ENCODE measurements at places on chromosomes 7 and 10.

DNA sequence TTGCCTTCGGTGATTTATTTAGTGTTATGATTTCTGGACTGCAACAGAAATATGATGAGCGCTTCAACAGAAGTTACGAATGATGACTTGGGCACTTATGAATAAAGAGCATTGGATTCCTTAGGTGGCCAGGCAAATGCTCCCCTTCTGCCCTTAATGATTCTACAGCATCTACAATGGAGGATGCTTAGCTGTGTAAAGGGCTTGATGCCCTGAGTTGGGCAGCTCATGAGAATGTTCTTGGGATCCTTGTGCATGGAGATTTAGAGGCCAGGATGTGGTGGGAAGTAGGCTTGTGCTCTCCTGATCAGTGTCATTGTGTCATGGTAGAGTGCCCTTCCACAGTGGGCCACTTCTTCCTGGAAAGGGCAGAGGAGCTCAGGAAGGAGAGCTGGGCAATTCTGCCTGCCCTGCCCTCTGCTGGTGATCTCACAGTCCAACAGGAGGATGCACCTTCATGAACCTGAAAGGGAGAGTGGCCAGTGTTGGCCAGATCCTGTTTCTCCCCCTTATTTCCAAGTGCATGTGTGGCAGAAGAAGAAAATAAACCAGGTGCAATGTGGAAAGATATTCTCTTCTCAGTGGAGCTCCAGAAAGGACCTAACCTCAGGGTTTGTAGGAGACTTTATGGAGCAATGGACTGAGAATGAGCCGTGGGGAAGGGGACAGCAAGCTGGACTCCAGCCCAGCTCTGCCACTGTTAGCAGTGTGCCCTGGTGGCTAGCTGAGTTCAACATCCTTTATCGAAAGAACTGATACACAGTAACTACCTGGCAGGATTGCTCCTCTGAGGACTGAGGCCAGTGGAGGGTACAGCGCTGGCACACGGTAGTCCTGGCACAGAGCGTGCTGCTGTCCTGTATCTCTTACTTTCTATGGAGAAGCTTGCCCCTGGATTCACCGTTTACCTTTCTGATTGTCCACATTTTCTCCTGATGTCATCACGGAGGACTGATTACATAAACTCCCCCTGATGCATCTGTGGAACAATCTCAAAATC, 182.9 kb downstream of the BMPER start:
- H3K27me3 ChIP-seq: no peaks in the 10 kb centered on the region
- H3K27ac ChIP-seq: no peak overlapping the region
- no peaks in the 10 kb centered on the region for H3K36me3 ChIP-seq

DNA sequence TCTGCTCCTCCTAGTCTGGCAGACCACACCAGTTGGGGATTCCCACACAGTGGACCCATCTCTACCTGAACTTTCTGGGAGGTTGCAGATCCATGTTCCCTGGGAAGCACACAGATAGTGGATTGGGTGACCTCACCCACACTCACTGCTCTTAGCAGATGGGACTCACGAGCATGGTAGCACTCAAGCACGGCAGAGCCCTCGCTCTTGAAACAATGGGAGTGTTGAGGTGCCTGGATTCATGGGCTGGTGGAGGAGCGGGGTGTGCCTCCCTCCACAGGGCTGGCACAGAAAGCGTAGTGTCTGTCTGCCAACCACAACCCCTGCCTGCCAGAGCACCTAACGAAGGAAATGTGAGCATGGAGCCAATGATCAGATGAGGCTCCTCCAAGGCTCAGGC, 568.0 kb downstream of the POM121L12 start:
- no peaks in the 10 kb centered on the region for H3K4me1 ChIP-seq
- no peaks in the 10 kb centered on the region for H3K36me3 ChIP-seq
- H3K27ac ChIP-seq: no peak overlapping the region
- H3K27me3 ChIP-seq: no peaks in the 10 kb centered on the region
- DNase-seq: no peak
- no peak overlapping the region for H3K4me3 ChIP-seq

DNA sequence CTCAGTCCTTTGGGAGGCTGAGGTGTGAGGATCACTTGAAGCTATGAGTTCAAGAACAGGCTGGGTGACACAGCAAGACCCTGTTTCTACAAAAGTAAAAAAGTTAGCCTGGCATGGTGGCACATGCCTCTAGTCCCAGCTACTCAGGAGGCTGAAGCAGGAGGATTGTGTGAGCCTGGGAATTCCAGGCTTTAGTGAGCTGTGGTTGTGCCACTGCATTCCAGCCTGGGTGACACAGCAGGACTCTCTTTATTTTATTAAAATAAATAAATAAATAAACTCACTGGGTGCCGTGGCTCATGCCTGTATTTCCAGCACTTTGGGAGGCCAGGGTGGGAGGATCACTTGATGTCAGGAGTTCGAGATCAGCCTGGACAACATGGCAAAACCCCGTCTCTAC, 607.9 kb downstream of the CALN1 start:
- no peaks in the 10 kb centered on the region for H3K36me3 ChIP-seq
- H3K27me3 ChIP-seq: no peaks in the 10 kb centered on the region
- no peak overlapping the region for H3K4me3 ChIP-seq
- no peaks in the 10 kb centered on the region for H3K4me1 ChIP-seq
- no peak for DNase-seq

DNA sequence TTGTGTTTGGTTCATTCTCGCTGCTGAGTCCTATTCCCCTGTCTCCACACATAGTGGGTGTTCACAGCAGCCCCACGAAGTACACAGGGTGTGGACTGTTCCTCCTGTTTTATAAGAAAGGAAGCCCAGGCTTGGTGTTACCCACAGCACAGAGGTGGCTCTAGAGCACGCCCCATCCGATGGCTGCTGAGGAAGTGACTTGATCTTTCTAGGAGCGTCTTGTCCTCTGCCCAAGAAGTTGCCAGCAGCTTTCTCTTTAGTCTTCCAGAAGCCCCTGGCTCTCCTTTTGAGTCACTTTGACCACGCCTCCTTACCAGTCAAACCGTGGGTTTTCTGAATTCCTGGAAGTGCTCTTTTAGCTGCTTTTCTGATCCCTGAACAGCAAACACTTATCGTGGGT, 94.0 kb downstream of the GRK5 start:
- H3K36me3 ChIP-seq: no peaks in the 10 kb centered on the region
- no peaks in the 10 kb centered on the region for H3K27me3 ChIP-seq
- no peak overlapping the region for H3K4me3 ChIP-seq
- H3K27ac ChIP-seq: no peak overlapping the region

DNA sequence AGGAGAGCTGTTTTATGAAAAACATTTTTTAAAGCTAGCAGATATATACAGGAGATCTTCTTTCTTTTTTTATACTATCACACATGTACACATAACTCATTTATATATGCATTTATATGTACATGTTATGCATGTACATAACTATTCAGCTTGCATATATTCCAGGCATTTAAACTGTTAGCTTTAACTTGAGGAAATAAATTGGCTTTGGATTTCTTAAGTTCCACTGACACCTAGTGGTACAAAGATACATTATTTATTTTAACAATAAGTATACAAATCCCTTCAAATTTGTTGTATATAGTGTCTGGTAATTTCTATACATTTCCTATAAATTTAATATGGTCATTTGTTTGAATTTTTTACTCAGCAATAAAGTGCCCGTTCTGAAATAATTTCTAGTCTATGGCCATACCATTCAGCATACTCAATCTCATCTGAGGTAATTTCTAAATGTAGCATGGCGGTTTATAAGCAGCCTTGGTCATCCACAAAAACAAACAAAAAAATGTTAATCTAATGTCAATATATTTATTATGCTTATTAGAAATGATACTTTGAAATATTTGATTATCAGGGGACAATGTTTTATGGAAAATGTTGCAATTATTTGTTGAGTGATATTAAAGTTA, 11.6 kb downstream of the ZDHHC6 start:
- DNase-seq: no peak
- H3K27ac ChIP-seq: no peak overlapping the region
- H3K36me3 ChIP-seq: peaks cover 66% of the 10 kb centered on the region

- no peaks in the 10 kb centered on the region for H3K36me3 ChIP-seq
- DNase-seq: no peak
- H3K27me3 ChIP-seq: peaks cover 8% of the 10 kb centered on the region
- no peaks in the 10 kb centered on the region for H3K4me1 ChIP-seq
- no peak overlapping the region for H3K4me3 ChIP-seq
- no peak overlapping the region for H3K27ac ChIP-seq
Observed at GRCh38 chr7:39125846-39126245, 148.1 kb downstream of the POU6F2 start.

DNA sequence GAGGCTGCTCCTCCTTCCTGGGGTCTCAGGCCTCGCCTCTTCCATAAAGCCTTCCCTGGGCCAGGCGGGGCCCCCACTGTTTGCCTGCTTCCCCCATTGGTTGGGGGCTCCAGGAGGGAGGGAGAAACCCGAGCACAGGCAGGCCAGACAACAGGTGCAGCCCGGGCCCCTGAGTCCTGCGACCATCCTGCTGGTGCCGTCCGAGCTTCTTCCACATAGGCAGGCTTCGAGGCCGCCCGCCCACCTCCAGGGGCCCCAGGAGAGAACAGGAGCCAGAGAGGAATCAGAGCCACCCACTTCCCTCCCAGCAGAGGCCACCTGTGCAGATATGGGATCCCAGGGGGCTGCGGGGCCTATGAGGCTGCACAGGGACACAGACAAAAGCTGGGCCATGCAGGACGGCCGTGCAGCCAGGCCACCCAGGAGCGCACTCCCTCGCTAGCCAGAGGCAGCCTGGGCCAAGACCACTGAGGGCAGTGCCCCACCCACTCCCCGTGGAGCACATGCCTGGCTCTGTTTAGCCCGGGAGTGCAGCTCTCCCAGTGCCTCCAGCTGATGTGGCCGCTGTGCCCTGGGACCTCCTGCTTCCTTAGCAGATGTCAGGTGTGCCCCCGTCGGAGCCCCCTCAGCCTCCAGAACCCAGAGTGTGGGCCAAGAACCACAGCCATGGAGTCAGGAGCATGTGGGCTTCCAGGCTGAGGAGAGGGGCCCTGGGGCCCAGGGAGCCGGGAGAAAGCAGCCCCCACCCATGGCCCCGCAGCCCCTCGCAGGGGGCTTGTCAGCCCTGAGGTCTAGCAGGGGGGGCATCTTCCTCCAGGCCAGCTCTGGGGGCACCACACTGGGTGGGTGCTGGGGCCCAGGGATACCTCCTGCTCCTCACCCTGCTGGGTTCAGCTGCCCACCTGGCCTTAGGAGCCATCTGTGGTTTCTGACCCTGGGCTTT, 59.9 kb upstream of the INPP5A start:
- H3K27me3 ChIP-seq: peaks cover 15% of the 10 kb centered on the region
- no peaks in the 10 kb centered on the region for H3K4me1 ChIP-seq
- H3K36me3 ChIP-seq: no peaks in the 10 kb centered on the region
- no peak for DNase-seq
